ENCODE measurements at places on chromosomes 13 and 19.

DNA sequence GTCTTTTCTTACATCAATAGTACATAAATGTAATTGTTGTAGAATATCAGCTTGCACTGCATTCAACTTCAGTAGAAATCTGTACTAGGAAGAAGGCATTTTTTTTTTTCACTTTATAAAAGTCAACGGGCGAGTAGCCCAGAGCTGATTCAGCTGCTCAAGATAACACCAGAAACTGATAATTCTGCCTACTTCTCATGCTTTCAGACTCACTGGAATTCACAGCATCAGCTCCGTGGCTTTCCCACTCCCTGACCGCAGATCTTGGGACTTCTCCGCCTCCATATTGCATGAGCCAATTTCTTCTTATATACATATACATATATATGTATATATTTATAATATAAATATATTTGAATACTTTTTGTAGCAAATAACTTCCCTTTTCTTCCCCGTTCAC, 263.1 kb upstream of the RXFP2 start:
- no peak for DNase-seq

DNA sequence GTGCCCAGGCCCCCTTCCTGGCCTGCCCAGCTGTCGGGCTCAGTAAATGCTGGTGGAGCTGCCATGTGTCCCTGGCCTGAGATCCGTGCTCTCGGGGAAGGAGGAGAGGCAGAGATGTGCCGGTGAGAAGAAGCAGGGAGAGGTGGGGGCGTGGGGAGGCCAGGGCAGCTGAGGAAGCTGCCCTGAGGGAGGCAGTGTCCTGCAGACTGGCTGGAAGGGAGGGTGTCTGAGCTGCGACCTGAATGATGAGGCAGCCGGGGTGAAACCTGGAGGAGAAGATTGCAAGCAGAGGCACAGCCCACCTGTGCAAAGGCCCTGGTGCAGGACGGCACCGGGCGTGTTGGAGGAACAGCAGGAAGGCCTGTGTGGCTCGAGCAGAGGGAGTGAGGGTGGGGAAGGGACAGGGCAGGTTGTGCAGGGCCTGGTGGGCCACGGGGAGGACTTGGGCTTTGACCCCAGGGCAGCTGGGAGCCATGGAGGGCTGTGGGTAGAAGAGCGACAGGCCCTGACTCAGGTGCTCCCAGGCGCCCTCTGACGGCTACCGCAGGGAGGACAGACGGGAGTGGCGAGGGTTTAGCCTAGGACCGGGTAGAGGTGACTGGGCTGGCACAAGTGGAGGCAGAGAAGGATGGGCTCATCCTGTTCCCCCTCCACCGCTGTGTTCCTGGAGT, 14.0 kb upstream of the CELF5 start:
- DNase-seq, result peak; percentile 68

GRCh38 chr19:55451965-55452748, 9.1 kb upstream of the SHISA7 start:
- no peak for DNase-seq

DNA sequence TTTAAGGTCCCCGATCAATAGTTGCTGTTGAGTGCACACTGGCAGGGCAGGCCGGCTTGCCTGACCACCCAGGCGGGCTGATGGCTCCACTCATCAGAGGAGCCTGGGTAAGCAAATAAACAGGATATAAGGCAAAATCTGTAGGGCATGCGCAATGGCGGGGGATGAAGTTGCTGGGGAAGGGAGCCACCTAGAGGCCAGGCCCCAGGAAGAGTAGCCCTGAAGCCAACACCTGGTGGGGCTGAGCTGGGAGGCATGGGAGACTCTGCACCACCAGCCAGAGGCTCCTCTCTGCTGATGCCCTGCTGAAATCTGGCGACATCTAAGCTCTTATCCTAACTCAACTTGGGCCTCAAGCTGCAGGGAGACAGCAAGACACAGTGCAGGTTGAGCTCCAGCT, 324.3 kb downstream of the ZNF536 start:
- DNase-seq, result peak; percentile 38

DNA sequence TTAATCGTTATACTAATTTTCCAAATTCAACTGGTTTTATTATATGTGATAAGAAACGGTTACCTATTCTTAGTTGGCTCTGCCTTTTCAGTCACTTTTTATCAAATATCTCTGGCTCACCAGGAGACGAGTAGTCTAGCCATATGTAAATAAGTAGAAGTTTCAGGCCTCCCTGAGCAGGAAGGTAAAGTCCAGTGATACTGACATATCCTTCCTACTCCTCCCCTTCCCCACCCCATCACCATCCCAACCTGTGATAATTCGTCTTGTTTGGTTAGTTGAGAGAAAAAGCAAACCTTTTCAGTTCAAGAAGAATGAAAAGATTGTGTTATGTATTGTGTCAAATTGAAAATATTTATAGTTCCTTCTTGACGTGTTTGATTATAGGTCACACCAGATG, 53.9 kb downstream of the TM9SF2 start:
- no peak for DNase-seq

DNA sequence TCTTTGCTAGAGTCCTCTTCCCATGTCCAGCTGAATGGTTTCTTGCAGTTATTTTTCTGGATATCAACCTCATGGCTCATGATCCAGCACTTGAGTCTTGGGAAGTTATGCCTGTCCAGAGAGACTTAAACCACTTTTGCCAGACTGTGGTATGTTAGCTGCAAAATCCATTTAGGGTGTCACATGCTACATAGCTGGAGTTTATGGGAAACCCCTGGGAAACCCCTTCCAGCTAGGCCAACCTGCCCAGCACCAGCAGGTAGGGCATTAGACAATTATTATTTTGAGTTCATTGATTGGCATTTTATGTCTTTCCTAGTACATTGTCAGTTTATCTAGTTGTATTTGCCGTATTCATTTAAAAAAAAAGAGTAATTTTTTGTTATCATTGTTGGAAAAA, 797.8 kb downstream of the EFNB2 start:
- DNase-seq, result no peak

DNA sequence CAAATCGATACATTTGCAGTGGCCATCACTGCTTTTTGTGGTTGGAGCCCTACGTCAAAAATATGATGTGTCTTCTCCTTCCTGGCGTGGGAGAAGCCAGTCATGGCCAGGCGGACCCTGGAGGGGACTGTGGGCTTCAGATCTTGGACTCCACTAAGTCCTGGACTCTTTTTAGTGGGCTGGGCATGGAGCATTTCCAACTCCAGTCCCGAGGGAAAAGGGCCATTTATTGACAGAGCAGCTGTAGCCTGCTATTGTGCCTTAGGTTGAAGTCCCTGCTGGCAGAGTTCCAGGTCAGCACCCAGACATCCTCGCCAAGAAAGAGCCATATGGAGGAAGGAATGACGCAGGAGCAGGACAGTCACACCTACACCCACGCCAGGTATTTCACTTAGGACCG, 179.2 kb upstream of the ZNF507 start:
- DNase-seq, result no peak

DNA sequence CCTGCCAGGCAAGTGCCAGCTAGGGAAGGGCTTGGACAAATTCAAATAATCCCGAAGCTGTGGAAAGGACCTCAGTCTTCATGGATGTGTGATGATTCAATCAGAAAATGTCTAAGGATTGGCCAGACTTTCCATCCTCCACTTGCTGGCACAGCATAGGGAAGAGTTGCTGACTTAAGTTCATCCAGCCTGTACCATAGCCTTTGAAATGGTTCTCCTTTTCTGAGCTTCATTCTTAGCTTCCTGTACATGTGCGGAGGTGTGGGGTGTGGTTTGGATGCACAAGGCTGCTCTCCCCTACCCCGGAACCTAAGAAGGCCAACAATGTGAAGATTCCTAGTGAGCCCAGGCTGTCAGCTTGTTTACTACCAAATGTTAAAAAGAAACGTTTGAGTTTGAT, 959 bp upstream of the IGFL3 start:
- no peak for DNase-seq

- no peak for DNase-seq
These were observed 11.3 kb upstream of the IGSF23 start for GRCh38 chr19:44602081-44602480.

GRCh38 chr13:99371956-99372355, 64.8 kb upstream of the GPR183 start:
- no peak for DNase-seq

DNA sequence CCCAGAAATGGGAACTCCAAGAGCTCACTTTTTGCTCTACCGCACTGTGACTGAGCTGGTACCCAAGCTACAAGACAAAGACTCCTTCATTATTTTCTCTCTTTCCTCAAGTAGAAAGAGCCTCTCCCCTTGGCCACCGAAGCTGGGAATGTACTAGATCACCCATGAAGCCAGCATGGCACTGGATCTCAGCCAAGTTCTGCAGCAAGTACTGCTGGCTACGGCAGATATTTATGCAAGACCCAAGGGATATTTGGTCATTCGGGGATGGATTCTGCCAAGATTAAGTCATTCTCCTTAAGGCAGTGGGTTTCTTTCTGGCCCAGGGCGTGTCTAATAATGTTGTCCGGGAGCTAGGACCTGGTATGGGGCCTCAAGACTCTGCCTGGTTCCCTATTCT, 633.5 kb downstream of the SLITRK1 start:
- DNase-seq, result no peak

DNA sequence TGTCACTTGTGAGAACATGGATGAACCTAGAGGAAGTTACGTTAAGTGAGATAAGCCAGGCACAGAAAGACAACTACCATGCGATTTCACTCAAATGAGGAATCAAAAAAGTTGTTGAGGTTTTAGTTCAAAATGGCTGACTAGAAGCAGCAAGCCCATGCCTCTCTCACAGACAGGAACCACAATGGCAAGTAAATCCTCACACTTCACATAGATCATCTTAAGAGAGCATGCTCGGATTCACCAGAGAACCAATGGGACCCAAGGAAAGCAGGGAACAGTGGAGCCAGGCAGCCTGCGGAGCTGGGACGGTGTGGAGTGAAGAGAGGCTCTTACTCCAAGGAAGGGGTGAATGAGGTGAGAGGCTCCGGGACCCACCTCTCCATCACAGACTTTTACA, 581.0 kb downstream of the UQCRFS1 start:
- DNase-seq, result no peak

DNA sequence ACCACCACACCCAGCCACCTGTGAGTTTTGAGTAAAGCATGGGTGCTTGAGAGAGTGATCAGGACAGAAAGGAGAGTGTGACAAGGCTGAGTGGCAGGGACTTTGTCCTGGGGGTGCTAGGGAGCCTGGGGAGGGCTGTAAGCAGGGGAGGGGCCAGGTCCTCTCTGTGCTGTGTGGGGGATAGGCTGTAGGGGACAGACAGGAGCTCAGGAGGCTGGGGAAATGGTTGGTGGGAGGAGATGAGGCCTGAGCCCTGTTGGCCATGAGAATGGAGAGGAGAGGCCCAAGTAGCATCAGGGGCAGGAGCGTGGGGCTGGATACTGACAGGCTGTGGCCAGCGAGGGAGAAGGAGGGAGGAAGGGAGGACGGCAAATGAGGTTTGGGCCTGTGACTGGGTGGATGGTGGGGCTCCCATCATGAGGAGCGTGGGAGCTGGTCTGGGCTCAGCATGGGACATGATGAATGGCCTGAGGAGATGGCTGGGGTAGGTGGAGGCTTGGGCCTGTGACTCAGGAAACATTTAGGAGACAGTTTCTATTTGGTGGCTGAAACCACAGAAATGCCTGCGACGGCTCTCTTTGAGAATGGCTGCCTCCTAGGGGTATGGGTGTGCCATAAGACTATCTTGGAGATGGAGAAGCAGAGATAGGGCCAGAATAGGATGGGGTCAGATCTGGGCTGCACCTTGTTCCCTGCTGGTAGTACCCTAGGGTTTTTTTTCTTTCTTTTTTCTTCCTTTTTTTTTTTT, 25.0 kb downstream of the GRIN2D start:
- no peak for DNase-seq

GRCh38 chr13:26340807-26341206, 86.9 kb downstream of the CDK8 start:
- no peak for DNase-seq

GRCh38 chr13:37316935-37317334, 211.5 kb upstream of the CSNK1A1L start:
- no peak for DNase-seq

DNA sequence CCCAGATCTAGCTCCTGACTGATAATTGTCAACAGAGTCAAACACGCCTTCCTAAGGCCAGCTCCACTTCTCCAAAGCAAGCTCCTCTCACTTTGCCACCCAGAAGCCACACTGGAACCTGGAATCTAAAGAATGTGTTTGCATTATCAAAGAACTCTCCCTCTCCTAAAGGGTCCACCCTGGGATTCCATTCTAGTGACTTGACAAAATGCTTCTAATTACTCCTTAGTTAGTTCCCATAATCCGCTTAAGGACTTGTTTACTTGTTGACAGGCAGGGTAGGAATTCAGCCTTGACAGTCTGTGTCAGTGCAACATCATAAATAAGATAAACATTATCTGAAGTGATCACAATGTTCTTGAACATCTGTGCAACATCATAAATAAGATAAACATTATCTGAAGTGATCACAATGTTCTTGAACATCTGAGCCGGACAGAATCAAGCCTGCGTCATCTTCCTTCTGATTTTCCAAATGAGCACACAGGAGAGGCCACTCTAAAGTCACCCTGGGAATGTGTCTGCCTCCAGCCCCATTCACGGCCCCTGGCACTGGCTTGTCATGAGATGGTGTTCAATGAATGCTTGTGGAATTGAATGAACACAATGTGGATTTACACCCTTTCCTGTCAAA, 512.1 kb downstream of the IRS2 start:
- DNase-seq, result no peak

- DNase-seq, result no peak
These were observed 10.7 kb upstream of the LIN7B start for GRCh38 chr19:49103331-49104085.

- no peak for DNase-seq
These were observed 29.1 kb downstream of the CUL4A start for GRCh38 chr13:113238536-113238935.

DNA sequence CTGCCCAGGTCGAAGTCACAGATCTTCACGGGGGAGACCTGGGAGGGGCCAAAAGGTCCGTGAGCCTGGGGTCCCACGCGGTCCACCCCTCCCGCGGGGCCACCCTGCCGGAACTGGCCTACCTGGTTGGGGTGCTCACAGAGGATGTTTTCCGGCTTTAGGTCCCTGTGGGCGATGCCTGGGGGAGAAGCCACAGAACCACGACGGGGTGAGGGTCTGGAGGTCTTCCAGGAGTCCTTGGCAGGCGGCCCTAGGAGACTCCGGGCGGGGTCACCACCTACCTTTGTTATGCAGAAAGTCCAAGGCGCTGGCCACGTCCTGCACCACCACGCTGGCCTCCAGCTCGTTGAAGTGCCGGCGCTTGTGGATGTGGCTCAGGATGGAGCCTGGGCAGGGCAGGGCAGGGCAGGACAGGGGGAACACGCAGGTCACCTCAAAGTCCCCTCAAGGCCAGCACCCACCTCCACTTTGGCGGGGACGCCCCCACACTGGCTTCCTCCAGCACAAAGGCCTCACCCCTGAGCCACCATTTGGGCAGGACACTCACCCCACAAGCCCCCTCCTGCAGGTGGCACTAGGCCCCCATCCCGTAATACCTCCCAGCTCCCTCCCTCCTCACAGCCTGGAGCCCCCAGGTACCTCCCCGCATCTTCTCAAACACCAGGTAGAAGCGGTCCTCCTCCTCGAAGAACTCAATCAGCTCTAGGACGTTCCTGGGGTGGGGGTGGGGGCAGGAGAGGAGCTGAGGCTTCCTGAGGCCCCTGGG, 8.4 kb downstream of the MKNK2 start:
- DNase-seq, result no peak

- no peak for DNase-seq
These were observed 18.7 kb upstream of the ZNF888 start for GRCh38 chr19:52941941-52942385.

GRCh38 chr13:27022571-27023311, 148.9 kb downstream of the USP12 start:
- DNase-seq, result no peak

Data from neural crest cell (in vitro differentiated cells).